Pancreas (tissue), 10 donors: ENCODE measurements at places on chromosomes 16 and 17. TPM values are rescaled to one million over a fixed set of nuclear protein-coding genes. Genes with fewer than 3 reads are reported as not detected.

Gene C16orf96
- total RNA-seq: 0.47 TPM

Gene PRSS27
- 0.69 TPM for total RNA-seq

DNA sequence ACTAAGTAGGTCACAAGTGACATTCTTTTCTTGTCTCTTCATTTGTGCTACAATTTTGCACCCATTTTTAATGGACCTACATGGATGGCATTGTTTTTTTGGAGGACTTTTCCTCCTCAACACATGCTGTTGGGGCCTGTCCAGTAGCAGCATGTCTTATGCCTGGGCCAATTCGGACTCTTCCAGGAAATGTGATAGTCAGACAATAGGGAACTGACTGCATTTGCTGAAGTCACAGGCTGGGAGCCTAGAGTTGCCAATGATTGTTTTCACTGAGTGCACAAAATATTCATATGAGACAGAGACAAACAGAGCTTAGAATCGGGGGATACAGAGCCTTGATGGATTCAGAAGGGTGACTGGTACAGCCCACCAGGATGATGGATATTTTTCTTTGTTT lies 867.3 kb upstream of the GOT2 start:
- no peaks in the 10 kb centered on the region for H3K36me3 ChIP-seq
- no peak overlapping the region for H3K27ac ChIP-seq
- H3K27me3 ChIP-seq: no peaks in the 10 kb centered on the region
- no peak for DNase-seq
- no peak overlapping the region for H3K4me3 ChIP-seq

DNA sequence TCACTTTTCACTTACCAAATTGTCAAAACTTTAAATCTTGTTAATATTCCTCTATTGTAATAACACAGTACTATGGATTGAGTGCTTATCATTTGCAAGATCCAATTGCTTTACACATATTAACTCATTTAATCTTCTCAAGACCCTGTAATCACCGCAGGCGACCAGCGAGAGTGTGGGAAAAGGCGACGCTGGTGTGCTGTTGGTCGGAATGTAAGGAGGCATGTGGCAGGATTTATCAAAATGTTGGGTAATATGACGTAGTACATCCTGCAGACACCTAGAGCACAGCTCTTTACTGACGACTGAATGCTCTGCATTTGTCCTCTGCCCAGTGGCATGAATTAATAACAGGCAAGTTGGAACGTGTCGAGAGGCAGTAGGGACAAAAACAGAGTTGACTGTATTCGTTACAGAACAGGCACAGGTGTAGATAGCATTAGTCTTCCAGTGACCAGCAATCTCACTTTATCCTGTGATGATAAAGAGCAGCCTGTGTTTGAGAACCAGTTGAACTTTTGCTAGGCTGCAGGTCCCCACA lies 80.3 kb downstream of the TNRC6C start:
- H3K27me3 ChIP-seq: no peaks in the 10 kb centered on the region
- H3K36me3 ChIP-seq: peaks cover 6% of the 10 kb centered on the region
- DNase-seq: no peak
- H3K4me3 ChIP-seq: no peak overlapping the region
- peaks cover 5% of the 10 kb centered on the region for H3K4me1 ChIP-seq

DNA sequence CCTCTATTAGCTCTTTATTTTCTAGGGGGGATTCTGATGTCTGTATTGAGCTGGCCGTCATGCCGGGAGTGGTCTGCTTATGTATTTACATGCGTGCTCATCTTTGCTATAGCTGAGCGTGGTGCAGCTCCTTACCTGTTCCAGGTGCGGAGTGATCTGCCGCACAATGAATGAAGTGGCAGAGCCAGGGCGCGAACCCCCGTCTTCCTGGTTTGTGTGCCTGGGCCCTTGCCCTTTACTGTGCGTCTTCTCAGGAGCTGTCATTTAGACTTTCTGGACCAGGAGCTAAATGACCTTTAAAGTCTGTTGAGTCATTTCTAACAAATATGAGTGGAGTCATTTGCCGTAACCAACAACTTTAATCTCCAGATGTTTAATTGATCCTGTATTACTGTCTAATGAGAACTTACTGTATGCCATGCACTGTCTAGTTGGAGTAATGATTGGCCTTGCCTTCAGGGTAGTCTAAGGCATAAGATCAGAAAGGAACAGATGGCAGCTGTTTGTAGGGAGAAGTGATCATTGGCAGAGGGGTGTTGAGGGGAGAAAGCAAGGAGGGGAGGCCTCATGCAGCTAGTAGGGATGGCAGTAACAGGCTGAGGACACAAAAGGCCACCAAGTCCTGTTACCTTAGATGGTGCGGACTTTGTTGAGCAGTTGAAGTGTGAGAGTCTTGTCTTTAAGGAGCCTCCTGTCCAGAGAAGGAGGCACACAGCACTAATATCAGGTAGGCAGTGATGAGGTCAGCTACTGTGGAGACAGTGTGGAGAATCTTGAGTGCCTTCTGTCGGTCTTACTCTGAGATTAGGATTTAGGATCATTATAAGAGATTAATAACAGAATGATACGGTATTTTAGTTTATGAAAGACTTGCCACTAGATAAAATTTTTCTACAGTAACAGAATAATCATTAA lies 53.9 kb downstream of the USP10 start:
- no peaks in the 10 kb centered on the region for H3K4me1 ChIP-seq
- no peak overlapping the region for H3K27ac ChIP-seq
- no peak overlapping the region for H3K4me3 ChIP-seq
- H3K36me3 ChIP-seq: no peaks in the 10 kb centered on the region

Gene CDIPT
- total RNA-seq: 32.7 TPM

GRCh38 chr16:51053775-51054174 lies 97.3 kb downstream of the SALL1 start:
- no peak overlapping the region for H3K27ac ChIP-seq
- H3K36me3 ChIP-seq: no peaks in the 10 kb centered on the region
- no peak overlapping the region for H3K4me3 ChIP-seq
- DNase-seq: no peak
- H3K4me1 ChIP-seq: no peaks in the 10 kb centered on the region
- no peaks in the 10 kb centered on the region for H3K27me3 ChIP-seq

GRCh38 chr17:43550754-43551153 lies 4.6 kb upstream of the ETV4 start:
- no peaks in the 10 kb centered on the region for H3K36me3 ChIP-seq
- DNase-seq: no peak
- no peak overlapping the region for H3K27ac ChIP-seq
- peaks cover 4% of the 10 kb centered on the region for H3K4me1 ChIP-seq

Gene SNX20
- total RNA-seq: 0.09 TPM

Gene TAF15
- 85.2 TPM for total RNA-seq

DNA sequence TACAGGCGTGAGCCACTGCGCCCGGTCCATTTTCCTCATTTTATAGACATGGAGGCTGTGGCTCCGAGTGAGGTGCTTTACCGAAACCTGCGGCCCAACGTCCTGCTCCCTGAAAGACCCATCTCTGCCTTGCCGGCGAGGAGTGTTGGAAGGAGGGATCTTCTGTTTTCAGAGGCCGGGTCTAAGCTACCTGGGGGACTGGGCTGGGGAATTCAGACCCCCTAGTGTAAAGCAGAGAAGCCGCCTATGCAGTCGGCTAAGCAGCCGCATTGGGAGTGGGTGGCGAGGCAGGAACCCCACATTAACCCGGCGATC lies 16.3 kb downstream of the MEOX1 start:
- no peak for DNase-seq
- H3K4me3 ChIP-seq: no peak overlapping the region
- H3K4me1 ChIP-seq: no peaks in the 10 kb centered on the region
- no peaks in the 10 kb centered on the region for H3K36me3 ChIP-seq

DNA sequence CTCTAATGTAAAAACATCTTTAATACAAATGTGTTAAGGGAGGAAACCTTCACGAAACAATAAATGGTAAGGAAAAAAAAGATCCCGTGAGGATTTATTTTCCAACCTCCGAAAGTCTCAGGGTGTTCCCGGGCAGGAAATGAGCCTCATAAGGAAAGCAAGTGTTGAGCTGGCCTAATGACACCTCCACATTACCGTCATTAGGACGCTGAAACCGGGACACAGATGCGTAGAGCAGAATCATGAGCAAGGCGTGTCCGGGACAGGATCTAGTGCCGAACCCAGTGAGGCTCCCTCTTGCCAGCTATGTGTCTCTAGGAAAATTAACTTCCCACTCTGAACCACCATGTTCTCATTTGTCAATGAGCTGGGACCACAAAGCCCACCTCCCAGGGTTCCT lies 22.7 kb upstream of the CYTH1 start:
- no peaks in the 10 kb centered on the region for H3K27me3 ChIP-seq
- H3K4me1 ChIP-seq: no peaks in the 10 kb centered on the region
- no peak overlapping the region for H3K27ac ChIP-seq
- peaks cover 27% of the 10 kb centered on the region for H3K36me3 ChIP-seq
- peak; percentile 1 for DNase-seq

- no peaks in the 10 kb centered on the region for H3K36me3 ChIP-seq
- no peak overlapping the region for H3K27ac ChIP-seq
- H3K27me3 ChIP-seq: no peaks in the 10 kb centered on the region
- no peak for DNase-seq
- no peak overlapping the region for H3K4me3 ChIP-seq
Observed at GRCh38 chr16:15674571-15674970, 24.5 kb downstream of the NDE1 start.

GRCh38 chr17:75811174-75811573 lies 26.6 kb downstream of the UNK start:
- DNase-seq: no peak
- H3K4me1 ChIP-seq: no peaks in the 10 kb centered on the region
- no peak overlapping the region for H3K4me3 ChIP-seq
- no peaks in the 10 kb centered on the region for H3K27me3 ChIP-seq
- H3K36me3 ChIP-seq: peaks cover 23% of the 10 kb centered on the region

GRCh38 chr17:78263063-78263735 lies 31.8 kb downstream of the TMEM235 start:
- no peak overlapping the region for H3K27ac ChIP-seq
- H3K4me1 ChIP-seq: peaks cover 9% of the 10 kb centered on the region
- DNase-seq: no peak

- H3K27ac ChIP-seq: no peak overlapping the region
- no peaks in the 10 kb centered on the region for H3K27me3 ChIP-seq
- DNase-seq: no peak
- no peaks in the 10 kb centered on the region for H3K36me3 ChIP-seq
- no peak overlapping the region for H3K4me3 ChIP-seq
- H3K4me1 ChIP-seq: no peaks in the 10 kb centered on the region
Observed at GRCh38 chr17:40598619-40599467, 33.6 kb upstream of the CCR7 start.

Gene SLC16A13
- 2.5 TPM for total RNA-seq

DNA sequence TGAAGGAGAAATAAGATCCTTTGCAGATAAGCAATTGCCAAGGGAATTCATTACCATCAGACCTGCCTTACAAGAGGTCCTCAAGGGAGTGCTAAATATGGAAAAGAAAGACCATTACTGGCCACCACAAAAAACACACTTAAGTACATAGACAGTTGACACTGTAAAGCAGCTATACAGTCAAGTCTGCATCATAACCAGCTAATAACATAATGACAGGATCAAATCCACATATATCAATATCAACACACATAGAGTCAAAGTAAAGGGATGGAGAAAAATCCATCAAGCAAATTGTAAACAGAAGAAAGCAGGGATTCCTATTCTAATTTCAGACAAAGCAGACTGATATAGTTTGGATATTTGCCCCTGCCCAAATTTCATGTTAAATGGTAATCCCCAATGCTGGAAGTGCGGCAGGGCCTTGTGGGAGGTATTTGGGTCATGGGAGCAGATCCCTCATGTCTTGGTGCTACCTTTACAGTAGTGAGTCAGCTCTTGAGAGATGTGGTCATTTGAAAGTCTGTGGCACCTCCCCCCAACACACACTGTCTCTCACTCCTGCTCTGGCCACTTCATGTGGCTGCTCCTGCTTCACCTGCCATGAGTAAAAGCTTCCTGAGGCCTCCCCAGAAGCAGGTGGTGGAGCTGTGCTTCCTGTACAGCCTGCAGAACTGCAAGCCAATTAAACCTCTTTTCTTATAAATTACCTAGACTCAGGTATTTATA lies 32.8 kb downstream of the TANC2 start:
- no peak overlapping the region for H3K27ac ChIP-seq
- DNase-seq: no peak
- H3K4me3 ChIP-seq: no peak overlapping the region
- H3K36me3 ChIP-seq: no peaks in the 10 kb centered on the region
- H3K4me1 ChIP-seq: no peaks in the 10 kb centered on the region

GRCh38 chr16:9580025-9580424 lies 488.6 kb downstream of the HAPSTR1 start:
- no peak overlapping the region for H3K27ac ChIP-seq
- H3K4me3 ChIP-seq: no peak overlapping the region
- no peaks in the 10 kb centered on the region for H3K36me3 ChIP-seq
- no peak for DNase-seq
- no peaks in the 10 kb centered on the region for H3K27me3 ChIP-seq

- H3K27ac ChIP-seq: no peak overlapping the region
- no peaks in the 10 kb centered on the region for H3K4me1 ChIP-seq
- no peak for DNase-seq
- H3K4me3 ChIP-seq: no peak overlapping the region
- H3K27me3 ChIP-seq: no peaks in the 10 kb centered on the region
Observed at GRCh38 chr16:79492036-79492435, 108.5 kb downstream of the MAF start.

Gene MYH2
- total RNA-seq: not detected

DNA sequence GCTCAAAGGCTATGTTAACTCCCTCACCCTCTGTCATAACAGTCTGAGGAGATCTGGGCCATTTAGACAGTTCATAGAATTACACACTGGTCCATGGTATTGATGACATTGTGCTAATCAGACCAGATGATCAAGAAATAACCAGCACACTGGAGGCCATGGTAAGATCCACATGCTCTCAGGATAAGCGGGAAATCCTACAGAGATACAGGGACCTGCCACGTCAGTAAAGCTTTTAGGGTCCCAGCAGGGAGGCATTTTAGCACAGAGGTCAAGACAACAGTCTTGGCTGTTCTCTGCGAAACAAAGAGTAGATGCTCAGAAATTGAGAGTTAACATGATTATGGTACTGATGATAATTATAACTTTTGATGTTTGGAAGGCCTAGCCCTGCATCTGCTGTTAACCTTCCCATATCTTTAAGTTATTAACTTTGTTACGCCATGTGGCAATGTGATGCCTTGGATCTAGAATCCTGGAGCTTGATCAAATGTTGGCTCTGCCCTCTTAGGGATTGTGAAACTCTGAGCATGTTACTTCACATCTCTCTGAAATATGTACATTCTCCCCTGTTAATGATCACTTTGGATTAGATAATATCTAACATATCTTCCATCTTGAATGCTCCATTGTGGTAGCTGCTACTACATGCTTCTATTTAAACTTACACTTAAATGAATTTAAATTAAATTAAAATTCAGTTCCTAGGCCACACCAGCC lies 172.0 kb upstream of the SOX9 start:
- no peaks in the 10 kb centered on the region for H3K27me3 ChIP-seq
- DNase-seq: no peak
- H3K27ac ChIP-seq: no peak overlapping the region
- H3K4me3 ChIP-seq: no peak overlapping the region
- H3K36me3 ChIP-seq: no peaks in the 10 kb centered on the region
- H3K4me1 ChIP-seq: no peaks in the 10 kb centered on the region
